Activated CD4-positive, alpha-beta T cell treated with anti-CD3 and anti-CD28 coated beads, Interleukin-2, amount 50 U/mL, for 4 hours (primary cell): ENCODE measurements at places on chromosomes 3 and 15.

DNA sequence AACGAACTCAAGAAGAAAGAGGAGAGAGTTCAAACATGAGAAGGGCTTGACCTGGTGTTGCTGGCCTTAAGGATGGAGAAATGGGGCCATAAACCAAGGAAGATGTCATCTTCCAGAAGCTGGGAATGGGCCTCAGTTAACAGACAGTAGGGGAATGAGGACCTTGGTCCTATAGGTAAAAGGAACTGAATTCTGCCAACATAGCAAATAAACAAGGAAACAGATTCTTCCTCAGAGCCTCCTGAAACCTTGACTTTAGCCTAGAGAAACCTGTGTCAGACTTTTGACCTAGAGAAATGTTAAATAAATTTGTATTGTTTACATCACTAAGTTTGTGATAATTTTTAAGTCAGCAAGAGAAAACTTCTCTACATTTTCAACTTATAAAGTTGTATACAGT, 336.8 kb downstream of the PLCL2 start:
- DNase-seq: no peak

DNA sequence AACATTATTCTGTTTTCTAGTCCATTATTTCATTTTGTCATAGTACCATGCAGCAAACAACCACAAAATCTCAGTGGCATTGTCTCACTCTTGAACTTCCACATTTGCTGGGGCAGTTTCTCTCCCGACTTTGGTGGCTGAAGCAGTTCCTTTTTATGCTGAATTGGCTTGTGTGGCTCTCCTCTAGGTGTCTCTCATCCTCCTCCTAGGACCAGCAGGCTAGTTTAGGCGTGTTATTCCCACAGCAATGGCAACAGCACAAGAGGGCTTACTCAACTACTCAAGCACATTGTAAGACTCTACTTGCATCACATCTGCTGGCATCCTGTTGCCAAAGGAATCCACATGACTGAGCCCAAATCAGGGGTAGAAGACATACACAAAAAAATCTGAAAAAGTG, 201.8 kb upstream of the KCNH8 start:
- no peak for DNase-seq

- DNase-seq: no peak
Measured at GRCh38 chr15:88375234-88375927, 91.8 kb downstream of the MRPL46 start.

- no peak for DNase-seq
Measured at GRCh38 chr3:172317481-172317880, 130.8 kb downstream of the GHSR start.

GRCh38 chr15:62617741-62618140, 424.8 kb upstream of the TPM1 start:
- DNase-seq: no peak

DNA sequence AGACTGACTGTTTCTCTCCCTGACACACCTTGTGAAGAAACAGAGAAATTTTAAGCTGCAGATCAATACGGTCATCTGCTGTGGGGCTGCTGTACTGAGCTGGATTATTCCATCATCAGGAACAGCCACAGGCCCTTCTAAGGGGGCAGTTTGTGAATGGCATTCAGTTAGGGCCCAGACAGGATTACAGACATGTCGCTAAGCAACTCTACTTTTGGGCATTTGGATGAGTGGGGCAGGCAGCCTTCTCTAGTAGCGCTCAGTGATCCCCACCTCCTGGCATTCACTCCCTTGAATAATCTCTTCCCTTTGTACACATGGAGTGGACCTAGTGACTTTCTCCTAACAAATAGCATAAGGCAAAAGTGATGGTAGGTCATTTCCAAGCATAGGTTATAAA, 144.4 kb upstream of the RARB start:
- DNase-seq: no peak

- DNase-seq: no peak
Measured at GRCh38 chr3:197286678-197287077, 11.7 kb downstream of the DLG1 start.

- no peak for DNase-seq
Measured at GRCh38 chr3:30263238-30263924, 343.0 kb upstream of the TGFBR2 start.

DNA sequence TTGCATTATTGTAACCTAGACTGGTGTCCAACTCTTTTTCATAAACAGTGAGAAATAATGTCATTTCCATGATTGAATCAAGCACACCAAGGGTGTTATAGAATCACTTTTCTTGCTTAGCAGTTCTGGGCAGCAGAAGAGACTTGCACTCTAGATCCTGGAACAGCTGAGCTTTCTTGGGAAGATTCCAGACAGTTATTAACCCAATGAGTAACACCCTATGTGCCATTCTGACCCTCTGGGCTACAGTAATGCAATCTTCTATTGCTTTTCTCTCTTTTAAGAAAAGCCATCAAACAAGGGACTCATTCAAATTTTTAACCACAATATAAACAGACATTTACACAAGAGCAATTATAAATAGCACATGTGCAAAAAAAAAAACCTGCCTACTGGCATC, 39.3 kb upstream of the USP3 start:
- DNase-seq: no peak

DNA sequence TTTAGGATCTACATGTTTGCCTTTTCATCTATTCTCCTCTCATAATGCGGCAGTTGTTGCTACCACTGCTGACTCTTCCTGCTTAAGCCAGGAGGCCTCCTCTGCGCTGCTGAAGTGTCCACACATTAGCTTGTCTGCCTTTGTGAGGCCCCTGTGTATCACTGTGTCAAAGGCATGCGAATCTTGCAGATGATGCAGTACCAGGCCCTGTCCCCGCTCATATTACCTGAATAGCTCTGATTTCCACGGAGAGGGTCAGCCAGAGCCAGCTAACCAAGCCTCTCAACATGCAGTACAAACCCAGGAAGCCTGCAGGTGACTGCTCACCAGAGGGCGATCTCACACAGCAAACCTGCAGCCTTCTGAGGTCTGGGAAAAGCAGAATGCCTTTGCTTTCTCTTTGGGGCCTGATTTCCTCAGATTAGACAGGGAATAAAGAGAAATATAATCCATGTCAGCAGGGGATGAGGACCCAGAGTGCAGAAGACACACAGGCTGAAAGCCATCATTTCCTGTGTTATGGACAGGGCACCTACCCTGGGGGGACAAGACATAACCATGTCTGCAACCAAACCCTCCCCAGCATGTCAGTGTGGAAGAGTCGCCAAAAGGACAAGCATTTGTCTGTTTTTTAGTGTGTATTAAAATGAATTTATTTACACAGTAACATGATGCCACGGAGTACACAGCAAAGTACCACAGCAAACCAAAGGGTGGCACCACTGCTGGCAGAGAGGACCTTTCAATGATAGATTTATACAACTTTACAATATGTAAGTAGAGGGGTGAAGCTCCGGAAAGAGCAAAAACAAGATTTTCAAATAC, 36.8 kb upstream of the TSPAN3 start:
- peak; percentile 6 for DNase-seq

- DNase-seq: no peak
Measured at GRCh38 chr3:80338366-80338765, 570.6 kb upstream of the ROBO1 start.
